ENCODE measurements at places on chromosomes 11 and 22. TPM values are rescaled to one million over a fixed set of nuclear protein-coding genes. Genes with fewer than 3 reads are reported as not detected.

GRCh38 chr11:48041877-48042695 is 61.7 kb downstream of the PTPRJ start:
- DNase-seq, result no peak
- H3K36me3 ChIP-seq, result no peaks in the 10 kb centered on the region
- no peak overlapping the region for H3K27ac ChIP-seq
- H3K27me3 ChIP-seq, result no peaks in the 10 kb centered on the region
- no peak overlapping the region for H3K4me3 ChIP-seq

Gene TUB
- 5.9 TPM for total RNA-seq

DNA sequence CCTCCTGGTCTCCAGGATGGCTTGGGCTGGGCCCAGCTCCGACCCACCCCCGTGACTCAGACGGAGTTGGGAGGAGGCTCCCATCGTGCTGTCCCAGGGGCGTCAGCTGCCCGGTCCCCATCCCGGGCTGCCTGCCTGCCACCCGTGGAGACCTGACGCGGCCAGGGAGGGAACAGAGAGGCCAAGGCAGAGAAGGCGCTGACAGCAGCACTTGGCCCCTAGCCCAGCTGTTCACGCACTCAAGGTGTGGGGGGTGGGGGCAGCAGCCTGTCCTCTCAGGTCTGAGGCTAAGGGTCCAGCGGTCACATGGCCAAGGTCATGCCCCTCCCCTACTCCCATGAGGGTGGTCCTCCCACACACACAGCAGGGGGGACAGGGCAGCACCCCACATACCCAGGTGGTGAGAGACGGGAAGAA is 48.6 kb downstream of the ELFN2 start:
- no peak for DNase-seq
- H3K27me3 ChIP-seq, result no peaks in the 10 kb centered on the region
- H3K27ac ChIP-seq, result no peak overlapping the region
- no peaks in the 10 kb centered on the region for H3K4me1 ChIP-seq
- no peaks in the 10 kb centered on the region for H3K36me3 ChIP-seq

- H3K27me3 ChIP-seq, result no peaks in the 10 kb centered on the region
- no peak overlapping the region for H3K4me3 ChIP-seq
- H3K4me1 ChIP-seq, result no peaks in the 10 kb centered on the region
Measured at GRCh38 chr11:16799221-16799620, 60.8 kb downstream of the C11orf58 start.

GRCh38 chr11:62508336-62509058 is 38.1 kb downstream of the AHNAK start:
- H3K36me3 ChIP-seq, result no peaks in the 10 kb centered on the region
- H3K4me3 ChIP-seq, result no peak overlapping the region
- peak; percentile 89 for DNase-seq
- H3K27ac ChIP-seq, result peak overlapping the region; percentile 79

Gene C22orf15
- total RNA-seq, result not detected

- H3K27ac ChIP-seq, result peak overlapping the region; percentile 41
- no peaks in the 10 kb centered on the region for H3K27me3 ChIP-seq
- H3K4me3 ChIP-seq, result no peak overlapping the region
- peaks cover 6% of the 10 kb centered on the region for H3K4me1 ChIP-seq
Measured at GRCh38 chr11:14422052-14422813, 63.2 kb upstream of the RRAS2 start.

- DNase-seq, result no peak
- H3K4me1 ChIP-seq, result no peaks in the 10 kb centered on the region
- no peak overlapping the region for H3K27ac ChIP-seq
- no peaks in the 10 kb centered on the region for H3K27me3 ChIP-seq
- no peaks in the 10 kb centered on the region for H3K36me3 ChIP-seq
Measured at GRCh38 chr11:112285841-112286311, 25.2 kb upstream of the PLET1 start.

DNA sequence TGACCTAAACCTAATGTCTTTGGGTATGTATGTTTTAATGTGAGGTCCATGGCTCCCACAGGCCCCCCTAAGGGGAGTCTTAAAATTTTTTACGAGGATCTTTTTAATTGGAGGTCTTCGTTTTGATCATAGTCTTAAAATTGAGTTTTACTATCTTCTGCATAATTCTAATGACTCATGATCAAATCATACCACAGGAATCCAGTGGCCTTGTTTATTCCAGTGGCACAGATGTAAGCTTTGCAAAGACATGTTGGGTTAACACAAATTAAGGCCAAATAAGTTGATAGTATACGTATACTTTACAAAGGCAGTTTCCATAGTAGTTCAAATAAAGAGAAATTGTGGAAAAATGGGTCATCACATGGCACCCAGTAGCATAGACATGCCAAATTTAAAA is 33.9 kb upstream of the FJX1 start:
- H3K36me3 ChIP-seq, result no peaks in the 10 kb centered on the region
- DNase-seq, result no peak
- no peak overlapping the region for H3K4me3 ChIP-seq
- H3K27ac ChIP-seq, result no peak overlapping the region
- H3K27me3 ChIP-seq, result peaks cover 2% of the 10 kb centered on the region
- peaks cover 4% of the 10 kb centered on the region for H3K4me1 ChIP-seq

DNA sequence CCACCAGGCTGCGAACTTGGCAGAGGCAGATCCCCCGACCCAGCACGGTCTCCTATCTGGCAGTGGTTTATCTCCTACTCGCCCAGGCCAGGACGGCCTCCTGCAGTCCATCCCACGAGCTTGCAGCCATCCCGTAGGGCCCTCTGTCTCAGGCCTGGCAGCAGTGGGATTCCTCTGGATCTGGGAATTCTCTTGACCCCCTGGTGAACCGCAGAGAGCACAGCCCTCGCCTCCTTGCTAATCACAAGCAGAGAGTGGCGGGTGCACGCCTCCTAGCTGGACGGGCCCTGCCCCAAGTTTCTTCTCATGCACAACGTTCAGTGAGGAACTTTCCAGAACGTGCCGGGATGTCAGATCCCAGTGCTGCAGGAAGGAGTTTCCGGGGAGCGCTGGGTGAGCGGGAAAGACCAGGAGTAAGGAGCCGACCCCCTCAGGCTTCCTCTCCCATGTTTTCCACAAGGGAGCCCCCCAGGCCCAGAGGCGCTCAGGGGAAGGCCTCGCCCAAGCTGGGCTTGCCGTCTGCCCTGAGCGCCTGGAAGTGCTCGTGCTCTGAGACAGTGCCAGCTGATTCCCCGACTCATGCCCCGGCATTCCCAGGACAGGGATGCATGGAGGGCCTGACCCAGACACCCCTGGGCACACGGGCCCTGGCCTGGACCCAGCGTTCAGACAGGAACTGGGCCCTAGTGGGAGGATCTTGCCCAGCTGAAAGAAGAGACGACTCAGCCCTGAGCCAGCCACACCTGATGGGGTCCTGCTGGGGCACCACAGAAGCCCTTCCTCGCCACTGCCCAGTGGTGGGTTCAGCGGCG is 24.6 kb downstream of the IGF2 start:
- no peaks in the 10 kb centered on the region for H3K4me1 ChIP-seq
- no peak overlapping the region for H3K4me3 ChIP-seq
- no peaks in the 10 kb centered on the region for H3K27me3 ChIP-seq
- no peaks in the 10 kb centered on the region for H3K36me3 ChIP-seq

- peak; percentile 63 for DNase-seq
- no peaks in the 10 kb centered on the region for H3K27me3 ChIP-seq
- no peak overlapping the region for H3K4me3 ChIP-seq
- H3K27ac ChIP-seq, result no peak overlapping the region
Measured at GRCh38 chr22:29328055-29328454, 12.6 kb upstream of the RASL10A start.

GRCh38 chr11:82718821-82719220 is 14.8 kb downstream of the FAM181B start:
- no peaks in the 10 kb centered on the region for H3K36me3 ChIP-seq
- DNase-seq, result no peak
- H3K27me3 ChIP-seq, result no peaks in the 10 kb centered on the region
- H3K4me3 ChIP-seq, result no peak overlapping the region

- no peaks in the 10 kb centered on the region for H3K27me3 ChIP-seq
- no peak overlapping the region for H3K4me3 ChIP-seq
- H3K36me3 ChIP-seq, result no peaks in the 10 kb centered on the region
- no peak overlapping the region for H3K27ac ChIP-seq
- no peaks in the 10 kb centered on the region for H3K4me1 ChIP-seq
Measured at GRCh38 chr11:96278039-96278897, 64.7 kb downstream of the MAML2 start.

DNA sequence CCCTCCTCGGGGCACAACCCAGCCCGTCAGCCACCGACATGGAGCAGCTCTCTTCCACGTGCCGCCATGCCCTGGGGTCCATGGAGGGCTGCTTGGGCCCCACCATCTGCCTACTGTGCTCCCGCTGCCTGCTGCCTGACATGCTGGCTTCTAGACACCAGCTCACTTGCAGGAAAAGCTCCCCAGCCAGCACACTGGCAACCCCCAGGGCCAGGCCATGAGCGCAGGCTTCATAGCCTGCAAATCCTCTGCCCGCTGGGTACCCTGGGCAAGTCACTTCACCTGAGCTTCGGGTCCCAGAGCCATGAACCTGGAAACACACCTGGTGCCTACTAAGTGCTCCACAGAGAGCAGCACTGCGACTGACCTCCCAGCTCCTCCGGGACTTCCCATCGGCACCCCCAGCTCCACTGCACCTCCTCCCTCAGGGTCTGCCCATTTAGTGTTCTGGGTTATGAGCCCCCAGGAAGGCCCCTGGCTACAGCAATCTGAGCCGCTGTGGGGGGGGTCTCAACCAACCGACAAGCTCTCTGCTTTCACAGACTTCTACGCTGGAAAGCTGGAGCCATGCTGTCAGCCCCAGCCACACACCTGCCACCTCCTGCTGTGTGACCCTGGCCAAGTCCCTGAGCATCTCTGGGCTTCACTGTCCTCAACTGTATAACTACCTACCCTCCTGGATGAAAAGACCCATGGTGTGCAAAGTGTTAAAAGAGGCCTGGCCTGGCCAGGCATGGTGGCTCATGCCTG is 139.2 kb downstream of the CRYBB2 start:
- DNase-seq, result peak; percentile 59
- no peaks in the 10 kb centered on the region for H3K4me1 ChIP-seq
- H3K27me3 ChIP-seq, result no peaks in the 10 kb centered on the region
- no peak overlapping the region for H3K4me3 ChIP-seq
- H3K27ac ChIP-seq, result no peak overlapping the region

DNA sequence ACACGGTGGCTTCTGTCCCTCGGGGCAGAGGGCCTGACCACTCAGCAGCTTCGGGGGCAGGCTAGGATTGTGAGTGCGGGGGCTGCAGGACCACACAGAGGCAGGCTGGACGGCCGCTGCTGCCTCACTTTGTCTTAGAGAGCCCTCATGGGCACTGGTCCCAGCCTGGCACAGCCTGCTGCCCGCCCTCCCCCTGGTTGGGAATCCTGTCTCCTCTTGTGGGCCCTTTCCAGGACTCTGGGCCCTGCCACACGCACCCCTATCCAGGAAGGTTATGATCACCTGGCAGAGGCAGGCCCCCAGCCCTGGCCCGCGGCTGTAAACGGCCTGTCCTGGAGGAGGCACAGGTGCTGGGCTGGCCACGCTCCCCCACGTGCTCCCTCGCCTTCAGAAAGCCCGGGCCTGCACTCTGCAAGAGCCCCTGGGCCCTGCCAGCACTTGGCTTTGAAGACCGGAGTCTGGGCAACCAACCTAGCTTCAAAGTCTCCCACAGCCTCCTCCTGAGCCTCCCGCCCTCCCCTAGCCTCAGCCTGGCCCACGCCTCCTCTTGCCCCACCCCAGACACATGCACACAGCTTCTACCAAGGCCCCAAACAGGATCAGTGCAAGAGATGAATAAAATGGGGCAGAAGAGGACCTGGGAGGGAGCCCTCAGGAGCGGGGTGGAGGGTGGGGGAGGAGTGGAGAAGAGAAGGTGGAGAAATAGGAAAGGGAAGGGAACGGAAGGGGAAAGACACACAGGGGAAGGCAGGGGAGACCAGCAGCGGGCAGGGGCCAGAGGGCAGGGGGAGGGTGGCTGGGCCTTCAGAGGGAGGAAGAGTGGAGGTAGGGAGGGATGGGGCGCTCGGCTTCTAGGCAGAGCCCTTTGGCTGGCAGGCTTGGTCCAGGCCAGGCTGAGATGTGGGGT is 31.0 kb downstream of the SYT7 start:
- DNase-seq, result no peak
- no peak overlapping the region for H3K4me3 ChIP-seq

DNA sequence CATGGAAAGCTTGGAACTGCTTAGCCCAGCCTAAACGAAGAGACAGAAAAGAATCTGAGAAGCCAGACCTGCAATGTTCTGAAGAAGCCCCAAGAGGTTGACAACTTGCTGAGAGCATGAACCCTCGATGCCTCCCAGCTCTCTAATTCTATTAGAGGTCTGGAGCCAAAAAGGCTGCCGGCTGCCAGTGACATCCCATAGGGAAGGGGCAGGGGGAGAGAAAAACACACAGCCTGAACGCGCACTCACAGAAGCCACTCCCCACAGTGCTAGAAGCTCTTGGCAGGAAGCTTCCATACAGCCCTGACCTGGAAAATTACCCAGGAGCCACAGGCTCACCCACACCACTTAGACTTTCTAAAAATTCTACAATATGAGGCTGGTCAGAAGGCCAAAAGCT is 18.3 kb downstream of the POLDIP3 start:
- no peaks in the 10 kb centered on the region for H3K27me3 ChIP-seq
- H3K4me3 ChIP-seq, result no peak overlapping the region
- H3K4me1 ChIP-seq, result no peaks in the 10 kb centered on the region
- H3K27ac ChIP-seq, result no peak overlapping the region
- peaks cover 5% of the 10 kb centered on the region for H3K36me3 ChIP-seq
- no peak for DNase-seq

GRCh38 chr11:16402654-16403447 is 46.5 kb upstream of the SOX6 start:
- no peaks in the 10 kb centered on the region for H3K27me3 ChIP-seq
- no peaks in the 10 kb centered on the region for H3K36me3 ChIP-seq
- no peak for DNase-seq

GRCh38 chr11:72363112-72363511 is 71.2 kb downstream of the CLPB start:
- H3K4me3 ChIP-seq, result no peak overlapping the region
- no peaks in the 10 kb centered on the region for H3K27me3 ChIP-seq
- no peaks in the 10 kb centered on the region for H3K36me3 ChIP-seq
- DNase-seq, result no peak
- no peak overlapping the region for H3K27ac ChIP-seq

GRCh38 chr22:19636696-19637407 is 77.5 kb upstream of the SEPTIN5 start:
- DNase-seq, result peak; percentile 40
- no peaks in the 10 kb centered on the region for H3K27me3 ChIP-seq
- H3K27ac ChIP-seq, result no peak overlapping the region
- H3K4me3 ChIP-seq, result no peak overlapping the region
- no peaks in the 10 kb centered on the region for H3K36me3 ChIP-seq
